Activated CD4-positive, alpha-beta memory T cell treated with anti-CD3 and anti-CD28 coated beads, Interleukin-2, amount 10 ng/mL, durations not matched to agents 7 days and 5 days (primary cell): ENCODE measurements at places on chromosomes 3 and 15. TPM values are rescaled to one million over a fixed set of nuclear protein-coding genes. Genes with fewer than 3 reads are reported as not detected.

Gene KLHL40
- total RNA-seq, result not detected

Gene GASK1A
- not detected for total RNA-seq

Gene PLA2G4F
- total RNA-seq, result not detected

Gene GOLGA8S
- 0.38 TPM for total RNA-seq

Gene P2RY13
- not detected for total RNA-seq

Gene ACTRT3
- 0.58 TPM for total RNA-seq

Gene IGSF10
- total RNA-seq, result not detected

- H3K27me3 ChIP-seq, result no peaks in the 10 kb centered on the region
- H3K27ac ChIP-seq, result no peak overlapping the region
- no peak overlapping the region for H3K4me3 ChIP-seq
- peaks cover 3% of the 10 kb centered on the region for H3K4me1 ChIP-seq
- no peak for DNase-seq
Measured at GRCh38 chr15:68106656-68107055, 52.5 kb downstream of the PIAS1 start.

DNA sequence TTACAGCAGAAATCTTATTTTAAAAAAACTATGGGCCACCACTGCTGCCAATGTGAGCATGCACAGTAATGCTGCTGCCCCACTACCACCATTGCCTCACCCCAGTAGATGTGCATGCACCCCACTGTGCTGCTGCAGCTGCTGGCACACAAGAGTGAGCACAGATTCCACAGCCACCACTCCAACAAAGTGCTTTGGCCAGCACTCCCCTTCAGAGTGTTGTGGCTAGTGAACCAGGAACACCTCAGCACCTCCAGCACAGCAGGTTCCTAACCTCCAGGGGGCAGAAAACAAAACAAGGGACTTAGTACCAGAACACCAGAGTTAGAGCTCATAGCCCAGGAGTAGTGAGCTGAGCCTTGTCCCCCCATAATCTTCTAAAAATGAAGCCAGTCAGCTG, 629.6 kb downstream of the PYDC2 start:
- no peak overlapping the region for H3K27ac ChIP-seq
- DNase-seq, result no peak
- no peaks in the 10 kb centered on the region for H3K36me3 ChIP-seq
- H3K4me3 ChIP-seq, result no peak overlapping the region
- H3K27me3 ChIP-seq, result no peaks in the 10 kb centered on the region
- no peaks in the 10 kb centered on the region for H3K4me1 ChIP-seq

- H3K4me1 ChIP-seq, result no peaks in the 10 kb centered on the region
- no peaks in the 10 kb centered on the region for H3K27me3 ChIP-seq
- no peak overlapping the region for H3K27ac ChIP-seq
- no peak for DNase-seq
Measured at GRCh38 chr3:29914861-29915524, 634.1 kb downstream of the RBMS3 start.

GRCh38 chr15:80615783-80616391, 79.2 kb upstream of the ABHD17C start:
- H3K27me3 ChIP-seq, result peaks cover 21% of the 10 kb centered on the region
- H3K4me3 ChIP-seq, result no peak overlapping the region
- no peak overlapping the region for H3K27ac ChIP-seq
- H3K36me3 ChIP-seq, result no peaks in the 10 kb centered on the region
- no peak for DNase-seq

DNA sequence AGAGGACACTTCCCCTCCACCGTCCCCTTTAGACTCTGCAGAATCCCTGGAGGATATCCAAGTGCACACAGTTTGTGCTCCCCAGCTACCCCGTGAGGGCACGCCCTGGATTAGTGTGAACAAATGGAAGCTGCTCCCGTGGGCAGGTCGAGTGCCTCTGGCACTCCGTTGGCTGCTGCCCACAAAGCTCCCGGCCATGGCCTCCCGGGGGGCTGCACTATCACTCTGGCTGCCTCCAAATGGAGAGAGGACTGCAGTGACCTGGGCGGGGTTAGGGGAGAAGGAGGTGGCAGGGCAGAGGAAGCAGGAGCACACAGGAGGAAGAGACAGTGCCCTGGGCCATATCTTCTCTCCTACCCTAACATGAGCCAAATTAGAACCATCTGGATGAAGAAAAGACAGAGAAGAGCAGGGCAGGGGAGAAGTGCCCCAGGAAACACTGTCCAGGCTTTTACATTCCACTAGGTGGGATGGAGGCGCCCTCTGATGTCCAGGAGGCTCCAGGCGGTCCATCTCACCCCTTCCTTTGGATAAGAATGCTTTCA, 29.4 kb upstream of the ACAD9 start:
- no peak overlapping the region for H3K27ac ChIP-seq
- DNase-seq, result no peak
- H3K27me3 ChIP-seq, result no peaks in the 10 kb centered on the region
- peaks cover 14% of the 10 kb centered on the region for H3K4me1 ChIP-seq

DNA sequence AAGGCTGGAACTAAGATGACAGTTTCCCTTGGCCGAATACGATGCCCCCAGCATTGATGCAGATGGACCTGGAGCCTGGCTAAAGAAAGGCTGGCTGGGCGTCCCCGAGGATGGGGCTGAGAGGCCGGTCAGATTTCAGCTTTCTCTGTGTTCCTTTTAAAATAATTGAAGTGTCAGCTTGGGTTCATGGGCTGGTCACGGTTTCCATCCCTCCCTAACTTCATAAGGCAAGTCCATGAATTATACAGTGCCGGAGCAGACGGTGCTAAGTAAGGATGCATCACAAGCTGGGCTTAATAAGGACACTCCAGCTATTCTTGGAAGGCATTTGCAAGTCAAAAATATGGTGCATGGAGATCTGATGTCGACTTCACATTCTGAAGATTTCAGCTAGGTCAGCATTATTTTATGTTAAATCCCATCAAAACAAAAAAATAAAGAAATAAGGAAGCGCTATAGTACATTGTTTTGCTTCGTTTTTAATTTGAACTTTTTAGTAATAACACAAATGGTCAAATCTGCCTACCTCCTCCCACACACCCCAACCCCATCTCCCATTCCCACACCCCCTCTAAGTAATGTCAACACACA, 220.8 kb downstream of the RPLP1 start:
- H3K27me3 ChIP-seq, result peaks cover 34% of the 10 kb centered on the region
- H3K36me3 ChIP-seq, result no peaks in the 10 kb centered on the region
- no peak overlapping the region for H3K4me3 ChIP-seq
- DNase-seq, result no peak
- H3K4me1 ChIP-seq, result peaks cover 20% of the 10 kb centered on the region

DNA sequence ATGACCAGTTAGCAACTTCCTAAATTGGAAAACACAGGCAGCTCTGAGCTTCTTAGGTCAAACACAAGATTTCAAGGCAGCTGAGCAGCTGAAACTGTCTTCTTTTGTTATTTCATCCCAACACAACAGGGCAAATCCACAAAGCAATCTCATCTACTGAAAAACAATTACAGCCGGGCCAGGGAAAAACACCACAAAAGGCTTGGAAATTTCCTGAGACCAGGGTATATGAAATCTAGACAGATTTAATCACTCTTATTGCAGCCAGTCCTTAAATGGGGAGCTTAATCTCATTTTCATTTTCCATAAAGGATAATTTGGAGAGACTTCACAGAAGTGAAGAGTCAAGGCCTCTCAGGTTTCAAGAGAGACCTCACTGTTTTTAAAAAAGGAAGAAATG, 181.8 kb downstream of the SSR3 start:
- DNase-seq, result no peak
- H3K4me1 ChIP-seq, result peaks cover under 1% of the 10 kb centered on the region
- H3K27me3 ChIP-seq, result peaks cover 18% of the 10 kb centered on the region

GRCh38 chr3:150666167-150666566, 37.6 kb downstream of the ERICH6 start:
- peak; percentile 59 for DNase-seq
- peaks cover 27% of the 10 kb centered on the region for H3K4me1 ChIP-seq
- H3K27ac ChIP-seq, result peak overlapping the region; percentile 9

DNA sequence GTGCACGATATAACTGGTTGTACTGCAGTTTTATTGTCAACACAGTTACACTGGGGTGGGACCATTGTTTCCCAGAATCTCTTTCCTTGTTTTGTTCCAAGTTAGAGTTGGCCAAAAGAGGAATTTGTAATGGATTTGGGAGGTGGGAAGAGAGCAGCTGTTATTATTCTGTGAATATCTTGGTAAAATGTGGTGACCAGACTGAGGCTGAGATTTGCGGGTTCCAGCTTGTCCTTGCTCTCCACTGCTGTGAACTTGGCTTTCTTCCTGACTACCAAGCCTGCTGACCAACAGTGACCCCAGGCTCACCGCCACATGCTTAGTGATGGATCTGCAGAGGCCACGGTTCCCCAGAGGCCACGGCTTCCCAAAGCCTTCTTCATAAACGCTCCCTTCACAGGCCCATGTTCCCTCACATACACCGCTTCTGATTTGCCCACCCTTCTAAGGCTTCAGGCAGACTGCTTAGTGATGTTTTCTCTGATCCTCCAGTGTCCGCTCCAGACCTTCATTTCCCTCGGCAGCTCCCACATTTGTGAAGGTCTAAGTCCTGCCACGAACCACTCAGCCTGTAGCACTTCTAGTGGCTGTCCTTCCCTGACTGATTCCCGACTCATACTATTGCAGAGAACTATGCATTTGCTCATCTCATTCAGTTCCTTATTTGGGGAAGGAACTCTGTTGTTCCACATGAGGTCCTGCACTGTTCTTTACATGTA, 525.5 kb upstream of the RGMA start:
- H3K4me3 ChIP-seq, result no peak overlapping the region
- no peak for DNase-seq

DNA sequence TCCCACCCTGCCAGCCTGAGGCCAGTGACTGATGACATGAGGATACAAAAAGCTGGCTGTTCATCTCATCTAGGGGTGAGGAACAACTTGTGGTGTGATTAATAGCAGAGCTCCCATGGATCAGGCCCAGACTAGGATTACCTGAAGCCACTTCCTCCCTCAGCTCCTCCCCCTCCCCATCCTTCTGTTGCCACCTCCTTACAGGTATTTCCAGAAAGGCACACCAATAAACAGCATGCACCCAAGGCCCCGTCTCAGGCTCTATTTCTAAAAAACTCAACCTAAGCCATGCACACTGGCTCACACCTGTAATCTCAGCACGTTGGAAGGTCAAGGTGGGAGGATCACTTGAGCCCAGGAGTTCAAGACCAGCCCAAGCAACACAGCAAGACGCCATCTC, 54.1 kb downstream of the SRGAP3 start:
- no peaks in the 10 kb centered on the region for H3K36me3 ChIP-seq
- H3K27ac ChIP-seq, result no peak overlapping the region
- H3K4me3 ChIP-seq, result no peak overlapping the region

GRCh38 chr15:52292780-52293392, 2.7 kb downstream of the MYO5C start:
- no peak for DNase-seq
- no peak overlapping the region for H3K4me3 ChIP-seq
- no peak overlapping the region for H3K27ac ChIP-seq

DNA sequence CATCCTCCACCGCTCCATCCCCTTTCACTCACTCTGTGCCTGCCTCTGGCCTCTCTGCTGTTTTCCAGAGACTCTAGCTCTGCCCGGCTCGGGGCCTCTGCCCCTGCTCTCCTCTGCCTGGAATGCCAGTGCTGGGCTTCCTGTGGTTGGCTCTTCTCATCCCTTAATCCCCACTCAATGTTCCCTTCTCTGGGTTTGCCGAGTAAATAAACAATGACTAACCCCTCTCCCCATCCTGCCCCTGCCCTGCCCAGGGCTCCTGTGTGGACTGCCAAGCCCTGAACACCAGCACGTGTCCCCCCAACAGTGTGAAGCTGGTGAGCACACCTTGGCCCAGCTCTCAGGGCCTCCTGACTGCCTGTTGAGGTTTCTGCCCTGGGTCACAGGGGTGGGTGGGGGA, 12.2 kb downstream of the STAB1 start:
- no peaks in the 10 kb centered on the region for H3K4me1 ChIP-seq
- no peak for DNase-seq
- H3K27me3 ChIP-seq, result no peaks in the 10 kb centered on the region
- no peaks in the 10 kb centered on the region for H3K36me3 ChIP-seq

DNA sequence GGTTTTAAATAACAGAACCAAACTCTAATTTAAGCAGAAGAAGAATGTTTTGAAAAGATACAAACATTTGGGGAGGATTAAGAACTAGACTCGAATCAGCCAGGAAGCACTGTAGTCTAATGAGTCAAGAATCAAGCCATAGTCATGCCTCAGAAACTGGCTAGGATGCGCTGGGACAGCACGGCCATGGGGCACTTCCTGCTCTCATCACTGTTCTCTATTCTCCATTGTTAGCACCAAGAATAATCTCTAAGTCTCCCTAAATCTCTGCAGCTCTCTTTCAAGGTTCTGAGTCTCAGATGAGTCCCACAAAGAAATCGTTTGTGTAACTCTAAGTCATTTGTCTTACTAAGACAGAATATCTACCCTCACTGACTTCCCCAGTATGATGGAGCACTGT, 399.0 kb upstream of the KCNMB2 start:
- H3K27me3 ChIP-seq, result no peaks in the 10 kb centered on the region
- no peak for DNase-seq
- H3K4me3 ChIP-seq, result no peak overlapping the region
- no peaks in the 10 kb centered on the region for H3K36me3 ChIP-seq
- H3K4me1 ChIP-seq, result no peaks in the 10 kb centered on the region

- no peak overlapping the region for H3K4me3 ChIP-seq
- no peaks in the 10 kb centered on the region for H3K36me3 ChIP-seq
- H3K4me1 ChIP-seq, result no peaks in the 10 kb centered on the region
- no peak overlapping the region for H3K27ac ChIP-seq
Measured at GRCh38 chr15:70875001-70875782, 17.0 kb downstream of the THAP10 start.

- no peaks in the 10 kb centered on the region for H3K36me3 ChIP-seq
- H3K27me3 ChIP-seq, result peaks cover 7% of the 10 kb centered on the region
- no peak overlapping the region for H3K4me3 ChIP-seq
- H3K27ac ChIP-seq, result no peak overlapping the region
- no peaks in the 10 kb centered on the region for H3K4me1 ChIP-seq
Measured at GRCh38 chr3:49616061-49616460, 58.1 kb upstream of the APEH start.

DNA sequence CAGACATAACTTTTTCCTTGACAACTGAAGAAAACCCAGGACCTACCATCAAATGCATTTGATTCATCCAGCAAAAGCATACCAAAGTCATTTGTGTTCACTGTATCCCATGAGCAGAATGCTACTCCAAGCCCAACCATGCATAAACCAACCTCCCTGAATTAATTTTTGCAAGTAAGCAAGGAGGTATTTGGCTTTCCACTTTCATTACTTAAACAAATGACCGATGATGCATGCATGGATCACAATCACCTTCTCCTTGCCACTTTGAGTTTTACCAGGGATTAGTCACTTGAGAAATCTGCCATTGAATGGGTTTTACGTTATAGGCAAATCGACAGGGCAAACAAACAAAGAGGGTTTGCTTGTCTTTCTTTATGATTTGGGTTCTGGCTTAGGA, 214.8 kb downstream of the FMN1 start:
- H3K4me1 ChIP-seq, result no peaks in the 10 kb centered on the region
- H3K27ac ChIP-seq, result no peak overlapping the region
- no peak overlapping the region for H3K4me3 ChIP-seq
- H3K36me3 ChIP-seq, result no peaks in the 10 kb centered on the region
- DNase-seq, result no peak
